Inflammatory macrophage (primary cell): ENCODE measurements at places on chromosomes 2 and 18.
A peak's percentile ranks its signal among the peaks of the same experiment; 100 is the strongest.

DNA sequence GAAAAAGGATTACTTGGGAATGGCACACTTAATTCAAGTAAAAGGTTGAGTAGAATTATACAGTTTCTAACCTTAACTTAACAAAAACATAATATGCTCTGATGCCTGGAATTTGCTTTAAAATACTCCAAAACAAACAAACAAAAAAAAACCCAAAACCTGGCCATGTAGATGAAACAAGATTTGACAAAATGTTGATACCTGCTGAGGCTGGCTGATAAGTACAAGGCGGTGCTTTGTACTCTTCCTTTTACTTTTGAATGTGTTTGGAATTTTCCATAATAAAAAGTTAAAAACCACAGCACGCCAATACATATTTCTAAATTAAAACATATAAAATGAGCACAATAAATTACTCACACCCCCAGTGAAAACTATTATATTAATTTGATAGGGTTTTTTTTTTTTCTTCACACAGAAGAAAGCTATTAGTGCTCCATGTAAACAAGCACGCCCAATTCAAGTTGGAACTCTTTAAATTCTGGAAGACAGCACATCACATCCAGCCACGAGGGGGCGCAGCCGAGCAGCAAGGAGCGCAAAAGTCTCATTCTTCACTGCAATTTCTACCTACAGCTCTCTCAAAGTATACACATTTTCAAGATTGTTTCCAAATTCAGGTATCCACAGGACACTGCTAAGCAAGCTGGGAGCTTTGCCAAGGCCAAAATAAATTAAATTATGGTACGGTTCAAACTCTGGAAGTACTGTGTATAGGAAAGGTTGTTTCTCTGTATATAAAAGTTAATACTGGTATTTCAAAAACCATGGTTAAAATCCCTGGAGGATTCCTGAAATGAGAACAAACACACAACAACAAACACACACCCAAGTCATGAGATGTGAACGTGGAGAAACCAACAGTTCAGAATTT is 7.5 kb downstream of the SERTAD2 start:
- peak; percentile 80 for DNase-seq

DNA sequence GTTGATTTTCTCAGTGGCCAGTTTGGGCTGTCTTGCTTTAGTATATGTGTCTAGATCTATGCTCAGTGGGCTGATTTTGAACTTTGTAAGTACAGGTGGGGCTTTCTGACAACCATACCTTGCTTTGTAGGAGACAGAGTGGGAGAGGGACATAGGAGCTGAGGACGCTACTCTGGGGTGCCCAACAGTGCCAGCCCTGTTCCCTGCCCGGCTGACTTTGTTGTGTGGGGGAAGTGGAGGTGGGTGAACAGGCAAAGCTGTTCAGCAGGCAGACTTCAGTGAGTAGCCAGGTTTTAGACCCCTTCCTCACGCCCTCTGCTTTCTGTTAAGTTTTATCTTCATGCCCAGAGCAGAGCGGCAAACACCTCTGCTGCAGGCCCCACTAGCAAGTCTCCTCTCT is 44.2 kb upstream of the DOCK10 start:
- DNase-seq: no peak

GRCh38 chr2:177584030-177584692 is 191.6 kb downstream of the AGPS start:
- no peak for DNase-seq

- DNase-seq: no peak
Measured at GRCh38 chr2:36490749-36491148, 107.2 kb downstream of the FEZ2 start.
